ENCODE measurements at places on chromosomes 13 and 19.

- DNase-seq: no peak
Observed at GRCh38 chr13:80134346-80134745, 206.6 kb downstream of the SPRY2 start.

- peak; percentile 70 for DNase-seq
Observed at GRCh38 chr19:13849991-13850909, 26.7 kb upstream of the NANOS3 start.

DNA sequence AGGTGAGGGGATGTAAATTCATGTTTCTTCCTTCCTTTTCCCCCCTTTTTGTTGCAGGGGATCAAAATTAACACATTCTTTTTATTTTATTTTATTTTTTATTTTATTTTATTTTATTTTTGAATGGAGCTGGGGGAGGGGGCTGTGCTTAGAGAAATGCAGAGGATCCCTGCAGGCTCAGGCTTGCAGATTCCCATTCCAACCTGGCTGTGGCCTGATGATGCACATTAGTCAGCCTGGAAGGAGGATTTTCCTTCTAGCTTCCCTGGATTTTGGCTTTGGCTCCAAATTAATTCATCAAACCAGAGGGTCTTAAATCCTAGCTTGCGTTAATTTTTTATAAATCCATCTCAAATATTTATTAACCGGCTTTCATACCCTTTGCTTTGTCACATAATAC, 67.0 kb downstream of the FREM2 start:
- no peak for DNase-seq

DNA sequence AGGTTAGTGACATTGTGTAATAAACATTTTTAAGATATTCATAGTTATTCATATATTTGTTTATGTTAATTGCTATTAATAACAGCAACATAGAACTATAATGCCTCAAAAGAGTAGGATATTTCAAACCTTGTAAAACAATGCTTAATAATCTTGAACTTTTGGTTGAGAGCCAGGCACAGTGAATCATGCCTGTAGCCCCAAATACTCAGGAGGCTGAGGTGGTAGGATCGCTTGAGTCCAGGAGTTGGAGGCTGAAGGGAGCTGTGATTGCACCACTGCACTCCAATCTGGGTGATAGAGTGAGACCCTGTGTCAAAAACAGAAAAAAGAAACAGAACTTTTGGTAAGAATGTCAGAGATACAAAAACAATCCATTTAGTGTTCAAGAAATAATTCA, 213.9 kb upstream of the SLITRK1 start:
- no peak for DNase-seq

- no peak for DNase-seq
Observed at GRCh38 chr13:50668691-50669271, 174.7 kb downstream of the DLEU7 start.

DNA sequence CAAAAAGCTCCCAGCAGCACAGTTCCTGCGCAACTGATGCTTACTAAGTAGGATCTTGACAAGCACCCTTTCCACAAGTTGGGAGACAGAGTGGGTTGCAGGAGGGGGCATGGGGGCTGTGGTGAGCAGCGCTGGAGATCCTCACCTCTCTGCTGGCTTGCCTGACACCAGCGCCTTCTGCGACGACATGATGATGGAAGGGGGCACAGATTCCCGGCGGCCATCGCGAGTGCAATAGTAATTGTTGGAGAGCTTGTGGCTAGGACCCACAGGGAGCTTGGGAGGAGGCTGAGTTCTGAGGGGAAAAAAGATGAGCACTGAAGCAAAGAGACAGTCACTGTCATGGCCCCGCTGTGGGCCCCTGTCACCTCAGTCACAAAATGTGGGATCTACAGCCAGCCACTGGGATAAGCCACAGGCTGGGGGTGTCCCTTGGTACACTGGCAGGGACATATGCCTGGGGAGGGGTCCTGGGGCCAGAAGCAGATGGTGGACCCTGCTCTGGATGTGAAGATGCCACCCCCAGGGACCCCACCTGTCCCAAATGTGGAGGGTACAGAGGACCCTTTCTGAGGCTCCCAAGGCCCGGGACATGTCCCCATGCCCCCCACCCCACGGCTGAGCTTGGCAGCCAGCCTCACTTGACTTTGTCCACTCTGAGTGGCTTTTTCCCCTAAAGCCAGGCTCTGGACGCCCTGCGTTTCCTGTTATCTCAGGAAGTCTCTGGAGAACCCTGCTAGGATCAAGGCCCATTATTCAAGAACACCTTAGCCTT, 4.6 kb downstream of the NDUFA7 start:
- no peak for DNase-seq

DNA sequence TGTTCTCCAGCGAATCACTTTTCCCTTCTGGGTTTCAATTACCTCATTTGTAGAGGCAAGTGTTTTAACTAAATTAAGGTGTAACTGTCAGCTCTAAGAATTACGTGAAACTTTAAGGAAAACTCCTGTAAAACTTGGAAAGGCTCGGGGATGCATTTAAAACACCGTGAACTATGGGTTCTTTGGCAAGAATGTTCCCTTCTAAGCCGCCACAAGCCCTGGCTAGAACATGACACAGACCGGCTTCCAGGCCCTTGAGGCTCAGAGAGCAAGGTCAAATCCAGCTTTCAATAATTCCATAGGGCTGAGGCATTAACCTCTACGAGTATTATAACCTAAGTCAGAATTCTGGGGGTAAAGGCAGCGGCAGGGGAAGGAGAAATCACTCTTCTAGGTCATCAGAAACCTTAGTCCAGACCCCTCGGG, 685 bp downstream of the VWA8 start:
- no peak for DNase-seq

- DNase-seq: no peak
Observed at GRCh38 chr13:30725326-30726085, 9.8 kb upstream of the ALOX5AP start.

DNA sequence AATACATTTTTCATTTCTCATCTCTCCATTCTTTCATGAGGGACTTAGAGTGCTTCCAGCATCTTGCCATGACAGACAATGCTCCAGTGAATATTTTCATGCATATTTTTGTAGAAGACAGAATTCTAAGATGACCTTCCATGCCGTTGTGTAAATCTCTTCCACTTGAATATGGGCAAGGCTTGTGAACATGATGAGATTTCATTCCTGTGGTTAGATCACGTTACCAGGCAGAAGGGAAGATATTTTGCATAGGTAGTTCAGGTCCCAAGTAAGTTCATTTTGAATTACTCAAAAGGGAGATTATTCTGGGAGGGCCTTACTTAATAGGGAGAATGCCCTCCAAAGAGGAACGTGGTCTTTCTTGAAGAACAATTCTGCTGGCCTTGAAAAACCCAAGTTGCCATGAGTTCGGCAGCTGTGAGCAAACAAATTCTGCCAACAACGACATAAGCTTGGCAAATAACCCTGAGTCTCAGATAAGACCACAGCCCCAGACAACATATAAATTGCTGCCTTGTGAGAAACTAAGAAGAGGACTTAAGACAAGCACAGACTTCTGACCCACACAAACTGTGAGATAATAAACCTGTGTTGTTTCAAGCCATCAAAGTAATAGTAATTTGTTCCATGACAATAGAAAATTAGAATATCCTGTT, 400.5 kb upstream of the GPC6 start:
- DNase-seq: no peak

DNA sequence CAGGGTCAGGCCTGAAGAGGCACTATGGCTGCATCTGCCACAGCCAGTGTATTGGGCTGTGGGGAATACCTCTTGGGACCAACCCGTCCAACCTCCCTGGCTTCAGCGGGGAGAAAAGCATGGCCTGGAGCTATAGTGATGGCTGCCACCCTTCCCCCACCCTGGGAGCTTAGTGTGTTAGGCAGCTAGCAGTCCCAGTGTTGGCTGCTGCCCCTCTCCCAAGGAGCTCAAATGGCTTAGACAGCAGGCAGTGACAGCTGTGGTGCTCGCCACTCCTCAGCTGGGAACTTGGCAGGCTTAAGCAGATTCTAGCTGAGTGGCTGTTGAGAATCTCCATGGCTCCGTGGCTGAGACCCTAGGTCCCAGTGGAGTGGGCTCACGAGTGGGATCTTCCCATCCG, 19.7 kb downstream of the ACOD1 start:
- DNase-seq: no peak

GRCh38 chr19:41193430-41194156, 574 bp downstream of the CYP2S1 start:
- no peak for DNase-seq

DNA sequence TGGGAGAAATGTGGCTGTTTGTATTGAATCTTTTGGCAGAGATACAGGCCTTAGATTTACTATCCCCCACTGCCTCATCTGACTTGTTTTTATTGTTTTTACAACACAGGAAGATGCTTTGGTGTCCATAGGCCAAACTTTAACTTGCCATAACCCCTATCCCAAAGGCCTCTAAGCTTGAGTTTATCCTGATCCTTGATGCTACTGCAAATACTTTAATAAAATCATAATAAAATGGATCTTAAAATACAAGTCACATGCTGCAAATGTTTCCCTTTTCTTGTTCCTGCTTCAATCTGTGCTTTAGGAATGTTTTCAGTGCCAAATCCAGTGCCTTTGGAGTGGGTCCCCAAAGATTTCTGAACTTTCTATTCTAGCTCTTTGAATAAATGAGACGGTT, 770.6 kb downstream of the DACH1 start:
- DNase-seq: no peak

GRCh38 chr13:98529171-98529570, 47.7 kb downstream of the STK24 start:
- DNase-seq: no peak

GRCh38 chr13:110407021-110407420, 99.9 kb downstream of the COL4A2 start:
- no peak for DNase-seq

- DNase-seq: no peak
Observed at GRCh38 chr13:46124531-46124966, 19.7 kb upstream of the CPB2 start.

DNA sequence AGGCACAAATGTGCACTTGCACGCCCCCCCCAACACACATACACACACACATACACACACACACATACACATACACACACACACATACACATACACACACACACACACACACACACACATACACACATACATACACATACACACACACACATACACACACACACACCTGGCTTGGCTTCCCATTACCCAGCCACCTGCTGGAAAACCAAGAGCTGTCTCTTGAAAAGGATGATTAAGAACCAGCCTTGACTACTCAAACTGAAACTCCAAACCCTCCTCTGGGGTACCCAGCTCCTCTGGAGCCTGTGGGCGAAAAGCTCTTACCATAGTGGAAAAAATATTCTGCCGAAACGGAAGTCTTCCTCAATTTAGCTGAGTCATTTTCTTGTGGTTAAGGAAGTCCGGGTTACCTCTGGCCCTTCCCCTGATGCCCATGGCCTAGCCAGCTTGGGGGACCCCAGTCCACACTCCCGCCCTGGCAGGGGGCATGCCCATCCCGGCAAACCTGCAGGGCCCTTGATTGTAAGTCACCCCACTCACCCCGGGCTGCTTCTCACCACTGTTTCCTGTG, 21.9 kb downstream of the CEBPA start:
- DNase-seq: no peak

DNA sequence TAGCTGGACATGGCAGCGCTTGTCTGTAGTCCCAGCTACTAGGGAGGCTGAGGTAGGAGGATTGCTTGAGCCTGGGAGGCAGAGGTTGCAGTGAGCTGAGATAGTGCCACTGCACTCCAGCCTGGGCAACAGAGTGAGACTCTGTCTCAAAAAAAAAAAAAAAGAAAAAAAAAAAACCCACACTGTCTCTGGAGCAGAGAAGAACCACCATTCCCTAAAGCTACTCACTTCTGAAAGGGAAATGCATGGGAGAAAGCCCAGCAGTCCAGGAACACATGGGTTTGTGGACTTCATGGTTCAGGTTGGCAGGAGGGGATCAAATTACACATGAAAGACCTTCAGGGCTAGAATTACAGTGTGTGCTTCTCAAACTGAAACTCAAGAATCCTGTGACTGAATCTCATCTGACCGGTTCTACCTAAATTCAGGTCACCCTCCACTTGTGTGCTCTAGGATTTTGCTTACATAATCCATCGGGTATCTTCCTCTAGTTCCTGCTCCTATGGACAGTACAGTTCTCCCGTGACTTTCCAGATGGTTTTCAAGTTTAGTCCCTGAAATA, 30.2 kb upstream of the CPB2 start:
- DNase-seq: peak; percentile 4

GRCh38 chr19:6476155-6476895, 5.3 kb downstream of the DENND1C start:
- no peak for DNase-seq
